ENCODE measurements at places on chromosomes 12 and 14.

DNA sequence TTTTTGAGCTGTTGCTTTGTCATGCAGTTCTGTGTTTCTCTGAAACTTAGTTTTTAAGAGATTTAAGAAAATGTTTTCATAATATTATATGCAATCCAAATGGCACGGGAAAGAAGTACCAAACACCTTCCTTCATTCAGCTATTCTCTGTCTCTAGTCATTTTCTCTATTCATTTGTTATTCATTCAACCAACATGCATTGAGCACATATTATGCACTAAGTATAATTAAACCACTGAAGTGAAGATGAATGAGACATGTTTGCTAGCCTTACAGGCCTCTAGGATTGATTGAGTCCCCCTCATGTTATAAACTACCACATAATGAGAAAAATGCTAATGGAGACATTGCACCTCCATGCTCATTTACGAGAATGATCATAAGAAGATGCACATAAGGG is 45.7 kb upstream of the CCDC91 start:
- no peak for DNase-seq

DNA sequence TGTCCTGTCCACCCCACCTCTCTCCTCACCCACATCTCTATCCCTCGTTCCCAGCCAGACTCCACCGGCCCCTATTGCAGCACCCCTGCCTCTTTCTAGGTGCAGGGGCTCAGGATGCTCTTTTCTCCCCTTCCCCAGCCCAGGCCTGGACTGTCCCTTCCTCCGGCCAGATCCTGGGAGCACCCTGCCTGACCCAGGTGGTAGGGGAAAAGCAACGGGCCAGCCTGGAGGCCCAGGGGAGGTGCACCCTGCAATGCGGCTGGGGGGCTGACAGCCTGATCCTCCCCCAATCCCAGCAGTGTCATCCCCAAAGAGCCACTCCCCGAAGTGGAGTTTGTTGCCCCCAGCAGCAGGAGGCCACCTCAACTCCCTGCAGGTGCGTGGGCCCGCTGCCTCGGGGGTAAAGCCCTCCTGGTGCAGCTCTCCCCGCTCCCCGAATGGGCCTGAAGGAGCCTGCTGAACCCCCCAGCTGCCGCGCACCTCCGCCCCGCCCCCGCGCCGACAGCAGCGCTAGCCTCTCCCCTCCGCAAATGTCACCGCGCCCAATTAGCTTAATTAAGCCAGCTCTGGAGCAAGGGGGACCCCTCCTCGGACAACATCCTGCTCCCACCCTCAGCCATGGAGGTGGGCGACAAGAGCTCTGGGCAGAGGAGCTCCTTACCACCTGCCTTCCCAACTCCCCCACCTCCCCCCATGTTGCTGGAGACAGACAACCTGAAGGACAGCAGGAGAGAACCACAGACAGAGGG is 4.7 kb downstream of the NXPH4 start:
- DNase-seq, result no peak

- DNase-seq, result no peak
These were observed 258.4 kb upstream of the HMGA2 start for GRCh38 chr12:65565601-65566560.

- no peak for DNase-seq
These were observed 95.0 kb downstream of the RFLNA start for GRCh38 chr12:124389725-124390441.

DNA sequence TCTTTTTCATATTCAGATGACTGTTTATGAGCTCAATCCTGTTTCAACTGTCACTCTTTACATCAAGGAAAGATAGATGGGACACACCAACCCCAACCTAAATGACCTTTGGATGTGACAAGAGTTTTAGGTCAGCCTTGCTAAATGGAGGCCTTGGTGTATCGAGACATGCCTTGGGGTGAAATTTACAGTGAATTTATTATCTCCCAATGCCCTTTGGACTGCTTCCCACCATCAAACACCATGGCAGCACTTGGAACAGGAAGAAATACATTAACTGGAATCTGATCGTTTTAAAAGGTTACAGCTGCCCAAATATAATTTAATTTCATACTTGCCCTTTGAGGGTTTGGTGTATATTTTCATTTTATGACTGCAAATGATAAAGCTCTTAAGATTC is 327.6 kb downstream of the SOX5 start:
- DNase-seq, result no peak

- no peak for DNase-seq
These were observed 685 bp downstream of the VAMP1 start for GRCh38 chr12:6469609-6470374.

DNA sequence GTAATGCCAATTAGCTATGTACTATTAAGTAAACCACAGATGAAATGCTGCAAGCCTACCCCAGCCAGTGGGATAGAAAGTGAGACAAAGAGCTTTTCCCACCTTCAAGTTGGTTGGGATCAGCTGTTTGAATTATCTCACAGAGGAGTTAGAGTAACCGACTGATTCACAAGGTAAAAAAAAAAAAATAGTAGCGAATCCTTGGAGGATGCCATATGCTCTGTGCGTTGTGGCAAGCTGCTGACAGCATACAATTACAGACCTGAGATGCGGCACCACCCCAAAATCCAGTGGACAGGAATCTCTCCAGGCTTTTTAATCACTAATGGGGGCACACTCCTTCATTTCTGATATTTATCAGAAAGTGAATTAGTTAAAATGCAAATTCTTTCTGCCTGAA is 157.0 kb upstream of the RMST start:
- DNase-seq, result no peak

- DNase-seq, result no peak
These were observed 27.6 kb upstream of the PHC1 start for GRCh38 chr12:8886502-8887284.

DNA sequence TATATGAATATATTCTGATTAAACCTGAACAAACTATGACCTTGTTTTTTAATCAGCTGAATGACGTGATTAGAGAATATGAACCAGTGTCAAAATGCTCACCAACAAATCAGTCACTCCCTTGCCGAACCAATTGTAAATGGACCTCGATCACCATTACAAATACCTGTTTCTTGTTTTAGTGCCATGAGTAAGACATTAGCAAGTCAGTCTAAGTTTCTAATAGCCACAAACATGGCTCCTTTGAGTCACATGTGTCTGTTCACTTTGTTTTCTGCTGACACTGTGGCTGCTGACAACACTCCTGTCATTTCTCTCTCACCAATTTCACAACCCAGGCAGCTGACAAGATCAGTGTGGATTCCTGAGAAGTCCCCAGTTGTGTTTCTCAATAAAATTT is 286.2 kb upstream of the MDGA2 start:
- DNase-seq, result no peak

DNA sequence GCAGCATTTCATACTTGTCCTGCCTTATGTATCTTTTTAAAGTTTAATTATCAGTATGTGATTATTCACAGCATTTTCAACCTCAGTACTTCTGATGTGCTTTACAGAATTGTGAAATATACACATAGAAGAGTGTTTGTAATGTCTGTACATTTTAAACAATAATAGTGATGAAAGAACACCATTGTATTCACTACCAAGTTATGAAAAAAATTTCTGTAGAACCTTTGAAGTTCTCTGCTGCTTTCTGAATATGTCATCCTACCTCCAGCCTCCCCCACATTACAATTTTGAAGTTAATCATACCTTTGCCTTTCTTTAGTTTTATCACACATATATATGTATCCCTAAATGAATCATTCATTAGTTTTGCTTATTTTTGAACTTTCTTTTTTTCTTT is 24.8 kb downstream of the FRMD6 start:
- no peak for DNase-seq

DNA sequence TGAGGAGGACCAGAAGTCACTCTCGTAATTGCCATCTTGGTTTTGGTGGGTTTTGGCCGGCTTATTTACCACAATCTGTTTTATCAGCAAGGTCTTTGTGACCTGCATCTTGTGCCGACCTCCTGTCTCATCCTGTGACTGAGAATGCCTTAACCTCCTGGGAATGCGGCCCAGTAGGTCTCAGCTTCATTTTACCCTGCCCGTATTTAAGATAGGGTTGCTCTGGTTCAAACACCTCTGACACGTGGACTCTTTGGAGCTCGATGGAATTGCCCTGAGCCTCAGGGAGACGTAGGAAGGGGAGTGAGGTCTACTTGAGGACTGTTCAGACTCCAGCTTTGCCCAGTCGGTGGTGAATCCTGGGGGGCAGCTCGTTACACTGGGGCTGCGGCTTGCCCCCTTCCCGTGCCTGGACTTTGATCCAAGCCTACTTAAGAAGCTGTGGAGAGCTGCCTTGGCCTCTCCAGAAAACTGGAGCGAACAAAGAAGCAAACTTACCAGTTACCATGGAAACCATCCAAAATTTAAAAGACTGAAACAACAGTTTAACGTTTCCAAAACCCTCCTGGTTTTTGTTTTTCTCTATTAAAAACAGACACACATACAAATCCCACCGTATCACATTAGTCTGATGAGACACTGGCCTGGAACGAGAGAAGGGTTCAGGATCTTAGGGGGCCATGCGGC is 28.0 kb downstream of the CALM1 start:
- DNase-seq, result no peak

DNA sequence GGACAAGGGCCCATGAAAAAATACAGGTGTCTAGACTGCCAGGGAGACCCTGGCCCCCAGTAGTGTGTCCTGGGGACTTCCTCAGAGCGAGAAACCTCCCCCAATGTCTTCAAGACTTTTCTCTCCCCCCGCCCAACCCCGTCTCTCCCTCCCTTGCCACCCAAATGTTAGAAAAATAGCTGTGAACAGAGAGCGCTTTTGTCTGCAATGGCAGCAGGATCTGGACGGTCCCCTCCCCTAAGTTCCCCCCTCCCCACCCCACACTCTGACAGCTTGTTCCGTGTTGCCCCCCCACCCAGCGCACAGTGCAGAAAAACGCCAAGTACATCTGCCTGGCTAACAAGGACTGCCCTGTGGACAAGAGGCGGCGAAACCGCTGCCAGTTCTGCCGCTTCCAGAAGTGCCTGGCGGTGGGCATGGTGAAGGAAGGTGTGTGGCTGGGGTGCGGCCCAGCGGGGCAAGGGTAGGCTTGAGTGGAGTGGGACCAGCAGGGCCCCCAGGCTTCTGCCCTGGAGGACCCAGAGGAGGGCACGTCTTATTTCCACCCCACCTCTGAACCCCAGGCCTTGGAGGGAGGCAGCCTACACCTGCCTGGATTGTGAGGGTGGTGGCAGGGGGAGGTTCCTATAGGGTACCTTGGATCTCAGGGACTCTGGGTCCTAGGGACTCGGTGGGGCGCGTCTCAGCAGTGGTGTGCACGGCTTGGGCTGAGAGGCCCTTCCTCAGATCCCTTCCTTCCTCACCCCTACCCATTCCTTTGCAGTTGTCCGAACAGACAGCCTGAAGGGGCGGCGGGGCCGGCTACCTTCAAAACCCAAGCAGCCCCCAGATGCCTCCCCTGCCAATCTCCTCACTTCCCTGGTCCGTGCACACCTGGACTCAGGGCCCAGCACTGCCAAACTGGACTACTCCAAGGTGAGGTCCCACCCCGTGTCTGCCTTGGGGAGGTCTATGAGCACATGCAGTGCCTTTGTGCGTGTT is 4.8 kb downstream of the NR4A1 start:
- DNase-seq, result no peak

DNA sequence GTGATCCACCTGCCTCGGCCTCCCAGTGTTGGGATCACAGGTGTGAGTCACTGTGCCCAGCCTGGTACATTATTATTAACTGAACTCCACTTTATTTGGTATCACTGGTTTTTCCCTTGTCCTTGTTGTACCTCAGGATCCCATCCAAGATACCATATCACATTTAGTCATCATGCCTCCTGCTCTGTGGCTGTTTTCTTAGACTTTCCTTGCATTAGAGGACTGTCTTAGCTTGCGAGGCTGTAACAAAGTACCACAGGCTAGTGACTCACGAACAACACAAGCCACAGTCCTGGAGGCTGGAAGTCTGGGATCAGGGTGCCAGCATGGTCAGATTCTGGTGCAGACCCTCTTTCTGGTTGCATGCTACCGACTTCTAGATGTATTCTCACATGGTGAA is 12.2 kb downstream of the KLC1 start:
- no peak for DNase-seq

GRCh38 chr12:132635076-132635955 is 16.7 kb downstream of the P2RX2 start:
- DNase-seq, result no peak

GRCh38 chr12:33649992-33650391 is 210.4 kb upstream of the SYT10 start:
- DNase-seq, result no peak

GRCh38 chr14:68813318-68813838 is 20.5 kb upstream of the ZFP36L1 start:
- DNase-seq, result peak; percentile 16

- no peak for DNase-seq
These were observed 198.8 kb upstream of the TMEM132C start for GRCh38 chr12:128068211-128068610.

DNA sequence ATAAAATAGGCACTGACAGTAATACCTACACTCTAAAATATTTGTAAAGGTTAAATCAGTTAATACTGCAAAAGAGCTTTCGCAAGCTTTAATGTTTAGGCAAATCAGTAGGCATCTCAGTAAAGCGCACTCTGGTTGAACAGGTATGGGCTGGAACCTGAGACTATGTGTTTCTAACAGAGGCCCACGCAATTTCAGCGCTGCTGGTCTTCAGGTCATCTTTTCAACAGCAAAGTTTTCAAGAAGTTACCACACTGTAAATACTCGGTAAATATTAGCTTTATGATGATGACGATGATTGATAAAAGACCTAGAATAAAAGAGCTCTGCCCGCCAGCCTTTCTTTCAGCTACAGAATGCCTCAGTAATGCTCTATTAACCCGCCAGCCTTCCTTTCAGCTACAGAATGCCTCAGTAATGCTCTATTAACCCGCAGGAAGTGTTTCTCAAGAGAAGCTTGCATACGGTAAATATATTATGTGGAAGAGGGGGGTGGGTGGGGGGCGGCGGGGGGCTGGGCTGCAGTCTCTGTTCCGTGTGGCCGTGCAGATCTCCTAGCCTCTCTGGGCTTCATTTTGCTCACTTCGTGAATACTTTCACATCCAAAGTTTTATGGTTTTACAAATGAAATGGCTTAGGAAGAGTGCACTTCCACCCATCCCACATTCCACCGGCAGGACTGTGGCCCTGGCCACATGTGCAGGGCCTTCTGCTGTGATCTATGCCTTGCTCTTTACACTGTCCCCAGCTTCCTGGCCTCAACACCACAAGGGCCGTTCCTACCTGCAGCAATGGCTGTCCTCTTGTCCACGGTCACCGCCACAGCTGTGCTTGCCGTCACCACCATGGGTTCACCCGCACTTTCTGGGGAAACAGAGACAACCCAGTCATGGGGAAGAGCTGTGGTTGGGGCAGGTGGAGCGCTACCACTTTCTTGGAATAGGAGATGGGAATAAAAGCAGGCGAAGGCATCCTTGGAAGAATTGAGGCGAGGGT is 19.9 kb downstream of the LRTM2 start:
- no peak for DNase-seq

Measured in germinal center (tissue), 1 donor.